CD14-positive monocyte (primary cell): ENCODE measurements at places on chromosomes 6 and 20.

GRCh38 chr6:150535818-150536220 is 63.9 kb upstream of the PLEKHG1 start:
- no peak overlapping the region for H3K27ac ChIP-seq
- no peak for DNase-seq
- no peak overlapping the region for H3K4me3 ChIP-seq
- no peaks in the 10 kb centered on the region for H3K36me3 ChIP-seq

DNA sequence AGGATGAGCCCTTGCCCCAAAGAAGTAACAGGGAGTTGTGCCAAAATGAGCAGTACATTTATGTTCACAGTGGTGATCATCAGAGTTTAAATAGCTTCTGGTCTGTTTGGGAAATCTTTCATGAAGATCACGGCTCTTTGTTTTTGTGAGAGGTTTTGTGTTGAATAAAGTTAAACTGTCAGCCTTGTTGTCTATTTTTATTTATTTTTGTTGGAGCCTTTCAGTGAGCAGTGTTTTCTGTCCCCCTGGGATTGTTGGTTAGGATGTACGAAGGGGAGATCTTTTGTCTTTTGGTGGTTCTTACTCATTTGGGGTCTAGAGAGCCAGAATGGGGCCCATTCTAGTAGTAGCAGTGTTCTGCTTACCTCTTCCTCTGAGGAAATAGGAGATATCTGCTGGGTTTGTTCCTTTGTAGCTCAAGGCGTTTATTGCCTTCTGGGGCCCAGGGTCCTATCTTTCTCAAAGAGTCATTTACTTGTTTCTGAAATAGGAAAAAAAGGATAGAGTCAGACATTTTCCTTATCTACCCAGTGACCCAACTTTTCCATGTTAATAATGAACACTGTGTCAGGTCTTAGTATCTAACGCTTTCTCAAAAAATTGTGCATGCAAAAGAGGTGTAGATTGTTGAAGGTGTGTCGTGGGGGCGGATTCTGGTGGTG is 157.4 kb downstream of the JARID2 start:
- no peaks in the 10 kb centered on the region for H3K27me3 ChIP-seq
- H3K4me3 ChIP-seq, result no peak overlapping the region
- peaks cover 69% of the 10 kb centered on the region for H3K4me1 ChIP-seq
- H3K36me3 ChIP-seq, result no peaks in the 10 kb centered on the region
- no peak for DNase-seq

DNA sequence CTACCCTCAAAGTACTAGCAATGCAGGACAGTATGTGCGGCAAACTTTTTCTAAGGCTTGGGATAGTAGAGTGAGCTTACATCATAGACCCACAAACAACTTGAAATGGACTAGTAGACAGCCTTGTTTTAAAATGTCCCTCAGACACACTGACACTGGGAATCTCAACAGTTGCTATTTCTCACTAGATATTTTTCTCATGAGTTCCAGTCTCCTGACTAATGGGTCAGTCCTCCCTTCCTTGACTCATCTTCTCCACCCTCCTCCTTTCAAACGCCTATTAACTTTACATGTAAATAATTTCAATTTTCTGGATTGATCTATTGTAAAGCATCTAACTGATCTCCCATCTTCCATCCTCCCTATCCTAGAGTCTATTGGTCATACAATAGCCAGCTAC is 308.3 kb upstream of the PREP start:
- no peak overlapping the region for H3K4me3 ChIP-seq
- H3K27ac ChIP-seq, result no peak overlapping the region
- H3K4me1 ChIP-seq, result no peaks in the 10 kb centered on the region
- H3K36me3 ChIP-seq, result no peaks in the 10 kb centered on the region
- H3K27me3 ChIP-seq, result no peaks in the 10 kb centered on the region

- H3K4me3 ChIP-seq, result no peak overlapping the region
- H3K27me3 ChIP-seq, result no peaks in the 10 kb centered on the region
- H3K4me1 ChIP-seq, result no peaks in the 10 kb centered on the region
Measured at GRCh38 chr20:54545676-54546358, 70.4 kb downstream of the DOK5 start.

DNA sequence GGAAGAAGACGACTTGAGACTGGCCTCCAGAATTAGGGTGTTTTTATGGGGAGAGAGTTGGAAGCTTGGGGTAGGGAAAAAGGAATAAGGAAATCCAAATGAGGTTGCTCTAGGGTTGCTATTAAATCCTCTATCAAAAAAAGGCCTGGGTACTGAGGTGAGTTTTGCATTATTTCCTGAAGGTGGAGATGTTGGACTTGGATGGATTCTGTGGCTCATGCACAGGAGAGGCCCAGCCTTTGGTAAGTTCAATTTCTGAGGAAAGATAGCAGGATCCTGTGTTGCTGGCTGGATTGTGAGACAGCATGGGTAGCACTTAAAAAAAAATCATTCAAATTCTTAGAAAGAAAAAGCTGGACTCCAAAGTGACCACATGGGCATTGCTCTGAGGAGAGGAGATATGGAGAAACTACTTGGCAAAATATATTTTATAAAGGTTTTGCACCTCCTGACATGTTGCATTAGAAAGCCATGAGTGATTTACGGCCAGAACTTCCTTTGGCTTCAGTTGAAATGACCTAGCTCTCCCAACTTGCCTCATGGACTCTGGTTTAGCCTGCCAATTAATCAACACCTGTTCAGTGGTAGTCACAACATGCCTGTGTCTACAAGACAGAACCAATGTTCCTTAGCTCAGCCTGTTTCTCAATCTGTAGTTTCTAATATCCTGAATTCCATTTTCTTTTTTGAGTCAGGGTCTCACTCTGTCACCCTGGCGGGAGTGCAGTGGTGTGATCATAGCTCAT is 152.1 kb upstream of the RALGAPA2 start:
- H3K27ac ChIP-seq, result no peak overlapping the region
- peaks cover 3% of the 10 kb centered on the region for H3K27me3 ChIP-seq
- DNase-seq, result no peak
- H3K4me3 ChIP-seq, result no peak overlapping the region

DNA sequence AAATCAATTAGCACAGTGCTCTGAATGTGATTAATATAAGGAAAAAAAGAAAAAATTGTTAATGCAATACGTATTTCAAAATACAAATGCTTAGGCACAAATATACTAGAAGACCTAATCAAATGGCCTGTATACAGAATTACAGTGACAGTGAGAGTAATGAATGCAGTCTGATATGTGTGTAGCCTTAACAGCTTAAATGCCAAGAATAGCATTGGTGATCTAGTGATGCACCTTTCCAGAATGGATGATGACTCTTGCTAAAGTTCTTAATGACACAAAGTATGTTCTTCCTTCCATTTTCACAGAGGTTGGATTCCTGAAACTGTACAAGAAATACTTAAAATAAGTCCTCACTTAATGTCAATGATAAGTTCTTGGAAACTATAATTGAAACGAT is 131.0 kb downstream of the CDKAL1 start:
- no peaks in the 10 kb centered on the region for H3K4me1 ChIP-seq
- H3K27me3 ChIP-seq, result no peaks in the 10 kb centered on the region
- H3K27ac ChIP-seq, result no peak overlapping the region
- H3K36me3 ChIP-seq, result no peaks in the 10 kb centered on the region

DNA sequence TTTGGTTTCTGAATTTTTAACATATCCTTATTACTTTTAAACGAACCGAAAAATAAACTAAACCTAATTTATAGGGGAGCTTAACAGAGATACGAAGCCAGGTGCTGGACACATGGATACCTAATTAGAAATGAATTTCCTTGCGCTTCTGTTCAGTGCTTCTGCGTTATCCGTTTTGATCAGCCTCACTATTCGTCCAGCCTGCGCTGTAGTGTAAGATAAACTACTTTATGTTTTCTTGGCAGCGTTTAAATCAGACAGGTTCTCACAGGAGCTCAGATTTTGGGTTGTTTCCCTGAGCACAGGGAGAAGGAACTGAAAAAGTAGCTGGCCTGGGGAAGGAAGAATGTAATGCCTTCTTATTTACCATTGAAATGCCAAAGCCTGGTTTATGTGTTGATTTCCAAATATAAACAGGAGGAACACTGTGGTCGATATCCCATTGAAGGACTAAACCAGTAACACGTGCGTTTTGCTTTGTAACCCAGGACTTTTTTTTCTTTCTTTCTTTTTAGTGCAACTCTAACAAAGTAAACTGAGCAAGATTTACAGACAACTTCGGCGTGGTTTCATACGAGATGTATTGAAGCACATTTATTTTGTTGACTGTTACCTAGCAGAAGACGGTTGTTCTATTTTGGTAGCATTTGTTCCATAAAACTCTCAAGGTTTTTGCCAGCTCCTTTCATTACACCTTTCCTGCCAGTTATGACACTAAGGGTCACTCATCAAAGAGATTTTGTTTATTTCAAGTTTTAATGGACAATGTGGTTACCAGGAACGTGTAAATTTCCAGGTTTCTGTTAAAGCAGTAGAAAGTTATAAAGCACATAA is 214.8 kb upstream of the HEY2 start:
- no peak overlapping the region for H3K4me3 ChIP-seq
- no peaks in the 10 kb centered on the region for H3K36me3 ChIP-seq
- H3K27ac ChIP-seq, result no peak overlapping the region
- peaks cover 28% of the 10 kb centered on the region for H3K27me3 ChIP-seq
- H3K4me1 ChIP-seq, result no peaks in the 10 kb centered on the region

DNA sequence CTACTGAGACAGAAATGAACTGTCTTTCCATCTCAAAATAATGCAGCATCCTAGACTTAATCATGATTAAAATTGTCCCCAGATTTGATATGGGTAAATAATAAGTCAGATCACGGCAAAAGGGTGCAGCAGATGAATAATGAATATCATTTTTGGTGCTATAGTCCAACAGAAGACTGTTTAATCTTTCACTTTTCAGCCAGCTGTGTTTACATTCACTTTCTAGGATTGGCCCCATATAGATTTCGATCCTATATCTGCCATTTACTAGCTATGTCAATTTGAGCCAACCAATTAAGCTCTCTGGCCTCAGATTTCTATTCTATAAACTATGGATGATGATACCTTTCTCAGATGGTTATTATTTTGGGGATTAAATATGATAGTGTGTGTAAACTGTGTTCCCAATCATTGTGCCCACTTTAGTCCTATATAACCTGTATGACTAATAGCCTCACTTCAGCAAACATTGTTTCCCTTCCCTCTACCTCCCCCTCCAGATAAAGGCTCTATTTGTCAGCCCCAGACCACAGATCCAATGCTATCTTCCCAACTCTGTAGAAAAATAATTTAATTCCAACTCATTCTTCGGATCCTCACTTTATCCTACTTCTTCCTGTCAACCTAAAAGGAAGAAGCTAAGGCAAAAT is 53.6 kb upstream of the NT5E start:
- no peak overlapping the region for H3K4me3 ChIP-seq
- no peaks in the 10 kb centered on the region for H3K27me3 ChIP-seq
- no peak overlapping the region for H3K27ac ChIP-seq

DNA sequence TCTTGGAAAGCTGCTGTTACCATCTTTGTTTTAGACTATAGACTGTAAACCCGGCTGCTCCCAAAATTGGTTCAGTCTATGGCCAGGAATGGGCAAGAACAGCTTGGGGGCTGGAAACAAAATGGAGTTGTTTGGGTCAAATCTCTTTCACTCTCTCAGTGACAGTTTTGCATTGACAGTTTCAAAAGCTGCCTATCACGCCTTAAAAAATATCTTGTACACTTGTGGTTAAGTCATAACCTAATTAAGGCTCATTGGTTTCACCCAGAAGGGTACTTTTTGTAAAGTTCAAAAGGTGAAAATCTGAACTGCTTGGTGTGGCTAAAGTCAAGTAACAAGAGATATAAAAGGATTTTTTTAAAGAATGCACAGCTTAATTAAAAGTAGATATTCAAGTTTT is 76.1 kb upstream of the PRL start:
- DNase-seq, result no peak
- H3K4me1 ChIP-seq, result peaks cover under 1% of the 10 kb centered on the region
- no peak overlapping the region for H3K4me3 ChIP-seq

- H3K27me3 ChIP-seq, result peaks cover 56% of the 10 kb centered on the region
- DNase-seq, result no peak
- H3K4me1 ChIP-seq, result peaks cover 4% of the 10 kb centered on the region
- H3K36me3 ChIP-seq, result no peaks in the 10 kb centered on the region
Measured at GRCh38 chr20:59574308-59574707, 30.0 kb upstream of the PHACTR3 start.

GRCh38 chr6:111590209-111590980 is 15.3 kb downstream of the TRAF3IP2 start:
- no peak overlapping the region for H3K4me3 ChIP-seq
- no peak overlapping the region for H3K27ac ChIP-seq
- no peak for DNase-seq
- H3K36me3 ChIP-seq, result peaks cover 12% of the 10 kb centered on the region

- no peak overlapping the region for H3K27ac ChIP-seq
- H3K36me3 ChIP-seq, result no peaks in the 10 kb centered on the region
- H3K4me3 ChIP-seq, result no peak overlapping the region
- H3K4me1 ChIP-seq, result no peaks in the 10 kb centered on the region
- DNase-seq, result no peak
- no peaks in the 10 kb centered on the region for H3K27me3 ChIP-seq
Measured at GRCh38 chr6:21808045-21808470, 214.5 kb downstream of the SOX4 start.

GRCh38 chr20:35991142-35991771 is 22.9 kb downstream of the CNBD2 start:
- H3K27ac ChIP-seq, result no peak overlapping the region
- peaks cover 5% of the 10 kb centered on the region for H3K27me3 ChIP-seq
- no peak overlapping the region for H3K4me3 ChIP-seq

- no peak overlapping the region for H3K4me3 ChIP-seq
- H3K36me3 ChIP-seq, result peaks cover 92% of the 10 kb centered on the region
- H3K27ac ChIP-seq, result peak overlapping the region; percentile 23
- no peak for DNase-seq
- no peaks in the 10 kb centered on the region for H3K27me3 ChIP-seq
- H3K4me1 ChIP-seq, result no peaks in the 10 kb centered on the region
Measured at GRCh38 chr20:35021063-35021462, 65.4 kb downstream of the MYH7B start.

GRCh38 chr6:150269857-150270223 is 99.0 kb upstream of the IYD start:
- H3K36me3 ChIP-seq, result no peaks in the 10 kb centered on the region
- H3K27me3 ChIP-seq, result peaks cover under 1% of the 10 kb centered on the region
- H3K27ac ChIP-seq, result no peak overlapping the region

GRCh38 chr20:54152227-54153040 is 21.4 kb downstream of the CYP24A1 start:
- no peak overlapping the region for H3K4me3 ChIP-seq
- no peak for DNase-seq
- H3K27me3 ChIP-seq, result no peaks in the 10 kb centered on the region
- no peaks in the 10 kb centered on the region for H3K4me1 ChIP-seq
- H3K27ac ChIP-seq, result no peak overlapping the region

- H3K4me1 ChIP-seq, result peaks cover 47% of the 10 kb centered on the region
- peak; percentile 18 for DNase-seq
- H3K27me3 ChIP-seq, result peaks cover 29% of the 10 kb centered on the region
- H3K4me3 ChIP-seq, result peak overlapping the region; percentile 79
Measured at GRCh38 chr6:16238963-16239797, 793 bp downstream of the GMPR start.

GRCh38 chr20:20561172-20561571 is 151.3 kb downstream of the RALGAPA2 start:
- DNase-seq, result no peak
- no peak overlapping the region for H3K4me3 ChIP-seq
- H3K36me3 ChIP-seq, result peaks cover 96% of the 10 kb centered on the region
- H3K4me1 ChIP-seq, result no peaks in the 10 kb centered on the region
- no peaks in the 10 kb centered on the region for H3K27me3 ChIP-seq

GRCh38 chr6:1704711-1705110 is 95.0 kb downstream of the FOXC1 start:
- no peak for DNase-seq
- no peaks in the 10 kb centered on the region for H3K36me3 ChIP-seq
- no peak overlapping the region for H3K4me3 ChIP-seq
- H3K27me3 ChIP-seq, result no peaks in the 10 kb centered on the region
